K562 (cell line): ENCODE measurements at places on chromosomes 2 and 18.

- DNase-seq = no peak
Observed at GRCh38 chr2:210620456-210620855, 64.1 kb downstream of the CPS1 start.

DNA sequence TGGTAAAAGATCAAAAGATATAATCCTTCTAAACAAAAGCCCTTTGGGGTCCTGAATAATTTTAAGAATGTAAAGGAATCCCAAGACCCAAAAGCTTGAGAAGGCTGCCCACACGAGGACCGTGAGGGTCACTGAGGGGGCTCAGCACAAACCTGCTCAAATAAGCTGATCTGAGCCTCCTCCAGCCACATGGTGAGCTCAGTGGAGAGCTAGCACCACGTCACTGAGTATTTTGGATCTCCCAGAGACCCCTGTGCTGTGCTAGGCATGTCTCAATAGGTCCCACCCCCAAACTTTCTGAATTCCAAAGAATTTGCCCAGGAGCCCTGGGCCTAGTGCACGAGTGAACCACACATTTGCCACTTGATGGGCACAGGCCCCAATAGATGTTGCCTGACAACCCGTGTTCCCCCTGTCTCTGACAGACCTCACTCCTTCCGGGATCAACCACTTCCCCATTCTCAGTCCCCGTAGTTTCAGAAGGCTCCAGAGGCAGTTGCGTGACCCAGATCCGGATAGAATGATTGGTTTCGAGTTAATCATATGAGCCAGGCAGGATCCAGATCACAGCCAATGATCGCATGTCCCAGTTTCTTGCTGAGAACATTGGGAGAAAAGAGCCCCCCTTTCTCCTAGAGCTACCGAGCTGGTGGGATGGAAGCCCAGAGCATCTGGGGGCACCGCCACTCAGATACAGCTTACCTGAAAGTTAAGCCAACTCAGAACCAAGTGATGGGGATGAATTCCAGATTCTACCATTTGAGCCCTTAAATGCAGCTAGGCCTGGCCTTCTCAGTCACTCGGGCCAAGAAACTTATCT is 203.8 kb downstream of the TNS1 start:
- DNase-seq = no peak

DNA sequence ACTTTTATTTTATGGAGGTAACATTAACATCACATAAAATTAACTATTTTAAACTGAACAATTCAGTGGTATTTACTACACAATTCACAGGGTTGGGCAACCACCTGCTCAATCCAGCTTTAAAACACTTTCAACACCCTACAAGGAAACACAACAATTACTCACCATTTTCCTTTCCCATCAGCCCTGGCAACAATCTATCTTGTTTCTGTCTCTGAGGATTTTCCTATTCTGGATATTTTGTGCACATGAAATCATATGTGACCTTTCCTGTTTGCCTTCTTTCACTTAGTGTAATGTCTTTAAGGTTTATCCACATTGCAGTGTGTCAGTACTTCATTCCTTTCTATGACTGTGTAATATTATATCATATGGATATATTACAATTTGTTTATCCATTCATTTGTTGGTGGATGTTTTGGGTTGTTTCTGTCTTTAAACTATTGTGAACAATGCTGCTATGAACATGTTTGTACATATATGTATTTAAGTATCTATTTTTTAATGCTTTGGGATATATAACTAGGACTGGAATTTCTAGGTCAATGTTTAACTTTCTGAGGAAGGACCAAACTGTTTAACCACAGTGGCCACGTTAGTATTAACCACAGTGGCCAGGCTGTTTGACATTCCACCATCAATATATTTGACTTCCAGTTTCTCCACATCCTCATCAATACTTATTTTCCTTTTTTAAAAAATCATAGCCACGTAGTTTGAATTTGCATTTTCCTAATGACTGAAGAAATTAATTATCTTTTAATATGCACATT is 72.4 kb upstream of the KIF5C start:
- no peak for DNase-seq

DNA sequence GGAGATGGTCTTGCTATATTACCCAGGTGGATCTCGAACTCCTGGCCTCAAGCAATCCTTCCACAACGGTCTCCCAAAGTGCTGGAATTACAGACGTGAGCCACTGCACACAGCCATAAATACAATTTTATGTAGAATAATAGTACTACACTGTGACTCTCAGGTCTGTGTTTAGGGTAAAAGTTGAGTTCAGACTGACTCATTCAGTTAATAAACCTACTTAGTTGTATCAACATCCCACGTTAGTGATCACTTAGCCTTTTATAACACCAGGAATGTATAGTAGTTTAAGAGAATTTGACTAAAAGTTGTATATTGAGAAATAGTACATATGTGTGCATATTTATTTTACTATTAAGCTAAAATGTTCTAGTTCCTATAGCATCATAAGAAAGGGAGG is 237.5 kb downstream of the PHLPP1 start:
- no peak for DNase-seq

DNA sequence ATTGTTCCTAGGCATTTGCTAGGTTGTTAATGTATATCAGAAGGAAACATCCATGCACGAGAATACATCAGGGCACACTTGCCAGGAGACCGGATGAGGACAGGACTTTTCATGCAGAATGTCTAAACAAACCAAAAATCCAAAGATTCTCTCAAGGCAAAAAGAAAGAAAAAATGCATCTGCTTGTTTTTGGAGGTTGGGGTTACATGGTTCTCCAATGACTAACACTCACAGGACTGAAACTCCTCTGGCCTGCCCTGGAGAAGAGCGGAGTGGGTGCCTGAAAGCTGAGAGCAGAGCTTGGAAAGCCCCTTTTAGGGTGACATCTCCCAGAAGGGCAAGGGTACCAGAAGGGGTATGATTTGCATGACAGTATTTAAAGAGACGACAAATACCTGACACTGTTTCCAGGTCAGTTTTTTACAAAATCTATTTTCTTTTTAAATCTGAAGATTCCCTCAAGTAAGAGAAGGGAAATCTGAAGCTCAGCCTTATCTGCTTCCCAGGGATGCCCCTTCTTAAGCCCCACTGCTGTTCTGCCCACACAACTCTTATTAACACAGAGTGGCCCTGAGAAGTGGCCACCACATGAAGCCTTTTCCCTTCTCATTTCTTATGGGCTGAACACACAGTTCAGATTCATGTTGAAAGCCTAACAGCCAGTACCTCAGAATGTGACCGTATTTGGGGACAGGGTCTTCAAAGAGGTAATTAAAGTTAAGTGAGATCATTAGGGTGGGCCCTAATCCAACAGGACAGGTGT is 216.4 kb downstream of the STK39 start:
- no peak for DNase-seq

GRCh38 chr2:169136885-169137534 is 67.6 kb downstream of the DHRS9 start:
- peak; percentile 21 for DNase-seq

GRCh38 chr2:236015171-236015570 is 153.0 kb downstream of the GBX2 start:
- DNase-seq = no peak

- peak; percentile 53 for DNase-seq
Observed at GRCh38 chr2:120907822-120908221, 172.2 kb downstream of the GLI2 start.

DNA sequence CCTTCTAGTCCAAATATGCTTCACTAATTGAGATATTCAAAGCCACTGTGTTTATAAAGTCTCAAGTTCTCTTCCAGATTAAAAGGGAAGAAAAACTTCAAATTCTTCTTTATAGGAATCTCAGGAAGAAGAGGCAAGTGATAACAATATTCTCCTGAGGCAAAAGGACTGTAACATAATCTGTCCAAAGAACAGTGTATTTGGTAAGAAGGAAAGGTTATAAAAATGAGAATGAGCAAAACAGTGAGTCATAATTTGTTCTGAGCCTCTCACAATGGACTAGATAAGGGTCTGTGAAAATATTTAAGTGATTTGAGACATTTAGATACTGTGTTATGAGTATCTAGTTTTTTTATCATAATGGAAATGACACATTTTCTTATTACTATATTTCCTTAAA is 44.3 kb downstream of the SNRPD1 start:
- DNase-seq = no peak

GRCh38 chr18:57561728-57562423 is 24.6 kb downstream of the FECH start:
- DNase-seq = peak; percentile 58

DNA sequence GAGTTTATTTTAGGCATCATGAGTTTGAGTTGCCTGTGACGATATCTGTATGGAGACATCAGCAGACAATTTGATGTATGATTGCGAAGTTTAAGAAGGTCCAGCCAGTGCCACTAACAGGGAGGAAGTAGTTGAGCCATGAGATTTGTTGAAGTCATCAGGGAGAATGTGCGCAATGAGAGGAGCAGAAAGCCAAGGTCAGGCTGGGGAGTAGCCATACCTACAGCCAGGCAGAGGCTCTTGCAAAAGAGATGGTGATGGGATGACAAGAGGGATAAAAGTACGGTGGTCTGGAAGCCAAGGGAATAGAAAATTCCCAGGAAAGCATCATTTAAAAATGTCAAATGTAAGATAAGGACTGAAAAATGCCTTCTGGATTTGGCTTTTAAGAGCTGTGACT is 51.2 kb downstream of the LIMS1 start:
- no peak for DNase-seq

DNA sequence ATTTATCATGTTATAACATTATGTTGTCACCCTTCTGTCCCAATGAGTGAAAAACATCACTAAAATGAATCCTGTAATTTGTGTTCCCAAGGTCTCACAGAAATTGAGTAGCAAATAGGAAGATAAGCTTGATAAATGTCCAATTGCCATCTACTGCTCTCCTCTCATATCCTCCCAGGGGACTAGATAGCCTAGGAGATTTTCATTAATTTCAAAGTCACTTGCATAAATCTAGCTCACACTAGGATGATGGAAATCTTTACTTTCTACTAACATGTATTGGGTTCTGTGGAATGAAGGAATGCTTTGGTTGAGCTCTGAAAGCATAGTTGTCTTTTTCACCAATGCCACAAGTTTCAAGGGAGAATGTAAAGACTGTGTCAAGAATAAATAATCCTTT is 605.5 kb upstream of the CDH7 start:
- DNase-seq = no peak

DNA sequence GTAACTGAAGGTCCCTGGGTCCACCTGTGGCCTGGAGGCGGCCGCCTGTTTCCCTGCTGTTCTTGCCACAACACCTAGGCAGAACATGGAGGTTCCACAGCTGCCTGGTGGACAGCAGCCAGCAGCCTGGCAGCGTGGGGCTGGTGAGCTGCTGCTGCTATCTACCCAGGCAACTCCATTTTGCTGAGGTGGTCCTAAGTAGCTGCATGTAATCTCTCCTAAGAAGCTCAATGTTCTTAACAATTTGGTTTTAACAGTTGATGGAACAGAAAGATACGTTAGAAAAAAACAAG is 66.7 kb downstream of the NDUFA10 start:
- no peak for DNase-seq

DNA sequence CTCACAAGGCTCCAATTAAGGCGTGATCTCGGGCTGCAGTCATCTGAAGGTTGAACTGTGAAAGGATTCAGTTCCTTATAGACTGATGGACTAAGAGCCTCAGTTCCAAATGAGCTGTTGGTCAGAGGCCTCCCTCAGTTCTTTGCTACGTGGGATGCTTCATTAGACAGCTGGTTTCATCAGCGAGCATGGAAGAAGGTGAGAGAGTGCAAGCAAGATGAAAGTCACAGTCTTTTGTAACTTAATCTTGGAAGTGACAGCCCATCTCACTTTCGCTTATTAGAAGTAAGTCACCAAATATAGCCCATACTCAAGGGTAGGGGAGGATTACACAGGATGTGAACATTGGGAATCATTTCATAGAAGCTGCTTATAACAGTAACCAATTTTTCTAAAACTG is 26.8 kb downstream of the PPP1CB start:
- no peak for DNase-seq

DNA sequence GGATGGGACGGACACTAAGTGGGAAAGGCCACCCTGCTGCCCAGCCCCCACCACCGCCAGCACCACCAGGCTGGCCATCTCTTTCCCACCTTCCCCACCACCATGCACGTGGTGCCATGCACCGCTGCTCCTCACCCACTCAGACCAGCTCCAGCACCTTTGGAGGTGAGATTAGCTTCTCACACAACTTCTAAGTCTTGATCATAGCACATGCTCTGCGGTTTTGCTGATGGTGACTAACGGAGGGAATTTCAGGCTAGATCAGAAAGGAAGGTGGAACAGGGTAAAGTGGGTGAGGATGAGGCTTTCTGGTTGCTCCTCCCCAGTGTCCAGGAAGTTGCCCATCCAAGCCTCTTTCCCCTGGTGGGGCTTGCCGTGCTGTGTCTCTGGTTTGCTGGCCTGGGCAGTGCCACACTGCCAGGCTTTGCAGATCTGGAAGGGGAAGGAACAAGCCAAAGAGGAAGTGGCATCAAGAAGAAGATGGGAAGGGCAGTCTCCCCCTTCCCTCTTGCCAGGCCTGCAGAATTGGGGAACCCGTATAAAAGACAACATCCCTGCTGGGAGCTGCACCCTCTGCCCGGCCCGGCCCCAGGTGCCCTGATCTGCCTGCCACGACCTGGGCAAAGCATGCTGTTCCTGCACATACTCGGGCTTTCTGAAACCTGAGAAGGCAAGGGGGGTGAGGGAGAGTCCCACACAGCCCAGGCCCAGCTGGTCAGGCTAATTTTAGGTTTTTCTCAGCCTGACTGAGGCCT is 44.3 kb upstream of the CAB39 start:
- DNase-seq = no peak

DNA sequence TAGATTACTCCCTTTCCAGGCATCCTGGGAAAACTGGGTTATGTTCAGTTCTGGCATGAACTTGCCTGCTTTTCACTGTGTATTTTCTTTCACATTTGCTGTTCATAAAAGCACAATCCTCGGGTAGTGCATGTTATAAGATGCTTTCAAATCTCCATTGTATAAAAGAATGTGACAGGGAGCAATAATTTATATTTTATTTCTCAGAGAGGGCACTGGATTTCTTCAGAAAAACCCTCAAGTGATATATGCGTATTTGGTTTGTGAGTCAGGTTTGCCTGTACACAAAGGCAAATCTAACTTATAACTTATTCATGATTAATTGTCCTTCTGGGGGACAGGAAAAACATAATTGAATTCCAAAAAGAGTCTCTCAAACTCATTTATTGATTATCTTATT is 440.7 kb upstream of the MMADHC start:
- no peak for DNase-seq

GRCh38 chr18:59912007-59912550 is 12.3 kb downstream of the PMAIP1 start:
- DNase-seq = no peak

GRCh38 chr18:76461692-76462325 is 33.2 kb downstream of the ZNF516 start:
- DNase-seq = no peak

- no peak for DNase-seq
Observed at GRCh38 chr2:73133566-73134197, 20.9 kb upstream of the RAB11FIP5 start.
